ENCODE measurements at places on chromosomes 7 and 10. TPM values are rescaled to one million over a fixed set of nuclear protein-coding genes. Genes with fewer than 3 reads are reported as not detected.

Gene ATRNL1
- total RNA-seq = 15.4 TPM

Gene PHKG1
- 1.1 TPM for total RNA-seq

Gene C1QL3
- total RNA-seq = not detected

Gene BET1
- total RNA-seq = 2.4 TPM

Gene AMZ1
- total RNA-seq = not detected

Gene HTR5A
- total RNA-seq = not detected

Gene DKK1
- total RNA-seq = 1.6 TPM

Gene BUD23
- total RNA-seq = 5.6 TPM

Gene AP4M1
- total RNA-seq = 29.6 TPM

Gene BMPR1A
- 12.9 TPM for total RNA-seq

Gene GDF2
- total RNA-seq = 0.21 TPM

Gene CTAGE8
- not detected for total RNA-seq

Gene ENO4
- total RNA-seq = not detected

Gene TAS2R3
- 6.6 TPM for total RNA-seq

Gene UPK3B
- 7.6 TPM for total RNA-seq

Gene SEMA3E
- total RNA-seq = 4.3 TPM

Gene EVX1
- total RNA-seq = not detected

Gene FAM25C
- total RNA-seq = not detected

Gene LIPK
- total RNA-seq = not detected

Gene CFAP58
- not detected for total RNA-seq

Gene GRID2IP
- not detected for total RNA-seq

Gene AGBL3
- total RNA-seq = 2.8 TPM

Gene ASZ1
- not detected for total RNA-seq

Gene PPP1R9A
- 0.85 TPM for total RNA-seq

Gene KCNMA1
- 28.6 TPM for total RNA-seq

Gene DOCK1
- 25.8 TPM for total RNA-seq

Gene TRUB1
- 5.4 TPM for total RNA-seq

Gene FKBP9
- total RNA-seq = 302 TPM

Gene ABCC2
- 0.96 TPM for total RNA-seq

Gene IGFBP3
- total RNA-seq = 763 TPM

Gene CFAP70
- not detected for total RNA-seq

Gene SLC26A3
- 0.11 TPM for total RNA-seq

Gene TMEM184A
- total RNA-seq = not detected

Gene GALNT17
- total RNA-seq = 29.8 TPM

Gene GPC2
- not detected for total RNA-seq

Gene ZNF316
- 60.3 TPM for total RNA-seq

Gene AKR1C4
- not detected for total RNA-seq

Measured in ascending aorta (tissue), 2 donors.